Fibroblast of skin of scalp (primary cell): ENCODE measurements at places on chromosomes 12 and 14.

DNA sequence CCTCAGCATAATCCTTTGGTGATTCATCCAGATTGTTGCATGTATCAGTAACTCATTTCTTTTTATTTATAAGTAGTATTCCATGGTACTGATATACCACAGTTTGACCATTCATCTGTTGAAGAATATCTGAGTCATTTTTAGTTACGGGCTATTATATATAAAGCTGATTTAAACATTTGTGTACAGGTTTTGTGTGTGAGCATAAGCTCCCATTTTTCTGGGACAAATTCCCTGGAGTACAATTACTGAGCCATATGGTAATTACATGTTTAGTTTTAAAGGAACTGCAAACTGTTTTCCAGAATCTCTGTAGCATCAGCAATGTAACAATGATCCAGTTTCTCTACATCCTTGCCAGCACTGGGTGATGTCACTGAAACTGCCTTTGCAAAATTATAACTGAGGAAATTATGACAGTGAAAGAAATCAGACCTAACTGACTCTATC is 236.2 kb upstream of the KRR1 start:
- peak; percentile 74 for DNase-seq

DNA sequence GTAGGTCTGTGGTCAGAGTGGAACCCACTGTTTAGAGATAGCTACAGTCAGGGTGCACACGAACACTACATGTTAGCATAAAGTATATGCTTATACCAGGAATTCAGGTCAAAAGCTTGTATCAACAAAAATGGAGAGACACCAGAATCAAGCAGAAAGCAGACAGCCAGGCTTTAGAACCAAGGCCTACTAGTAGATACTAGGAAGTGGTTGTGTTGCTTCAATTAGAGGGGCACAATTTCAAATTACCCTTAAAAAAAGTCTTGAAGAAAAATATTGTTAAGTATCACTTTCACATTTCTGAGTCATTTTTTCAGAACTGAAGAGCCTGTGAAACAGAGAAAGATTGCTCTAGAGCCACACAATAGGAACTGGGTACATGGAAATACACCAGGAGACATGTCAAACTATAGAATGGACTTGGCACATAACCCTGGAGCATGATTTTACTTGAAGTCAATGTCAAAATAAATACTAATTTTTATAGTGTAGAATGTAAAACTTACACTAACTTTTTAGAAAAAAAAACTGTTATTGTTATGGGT is 41.6 kb downstream of the LRRC9 start:
- no peak for DNase-seq

DNA sequence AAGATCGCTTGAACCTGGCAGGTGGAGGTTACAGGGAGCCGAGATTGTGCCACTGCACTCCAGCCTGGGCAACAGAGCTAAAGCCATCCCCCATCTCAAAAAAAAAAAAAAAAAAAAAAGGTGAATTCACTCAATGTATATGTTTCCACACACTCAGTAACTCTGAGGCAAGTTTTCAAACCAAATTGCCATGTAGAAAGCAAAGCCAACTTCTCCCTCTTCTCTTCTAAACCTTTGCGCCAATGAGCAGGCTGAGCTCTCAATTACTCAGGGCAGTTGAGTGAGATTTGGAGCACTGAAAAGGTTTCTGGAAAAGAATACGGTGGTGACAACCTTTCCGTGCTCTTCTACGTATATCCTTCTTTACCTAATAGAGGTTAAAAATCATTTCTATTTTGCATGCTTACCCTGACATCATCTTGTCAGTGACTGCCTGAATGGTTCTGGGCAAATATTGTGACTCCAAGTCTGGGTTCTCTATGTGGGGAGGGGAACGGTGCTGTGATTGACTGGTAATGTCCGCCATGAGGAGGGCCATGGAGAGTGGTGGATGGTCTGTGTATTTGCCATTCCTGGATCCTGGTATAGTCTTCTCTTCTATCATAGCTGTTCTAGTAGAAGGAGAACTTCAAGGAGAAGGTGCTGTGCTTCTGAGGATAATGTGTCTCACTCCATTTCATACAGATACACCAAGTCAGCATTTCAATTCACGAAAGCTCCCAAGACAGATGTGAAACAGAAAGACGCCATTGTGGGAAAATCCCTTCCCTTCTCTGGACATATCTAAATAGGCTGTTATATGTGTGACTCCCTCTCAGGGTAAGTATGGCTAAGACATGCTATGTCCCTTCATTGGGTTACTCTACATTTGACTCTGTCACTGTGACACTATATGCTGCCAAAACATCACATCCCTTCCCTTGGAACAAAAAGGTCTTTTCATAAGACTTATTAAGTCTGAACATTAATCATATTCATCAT is 46.2 kb upstream of the MED13L start:
- no peak for DNase-seq

- DNase-seq: no peak
Measured at GRCh38 chr14:54805070-54805444, 97.6 kb downstream of the GCH1 start.

- no peak for DNase-seq
Measured at GRCh38 chr14:105486974-105487448, 325 bp downstream of the CRIP1 start.

- no peak for DNase-seq
Measured at GRCh38 chr12:113577464-113578129, 105.9 kb upstream of the LHX5 start.
